ENCODE measurements at places on chromosomes 1 and 21.

GRCh38 chr1:58454807-58455206, 91.7 kb downstream of the OMA1 start:
- no peak for DNase-seq

GRCh38 chr1:14363707-14364413, 234.6 kb upstream of the KAZN start:
- no peak for DNase-seq

DNA sequence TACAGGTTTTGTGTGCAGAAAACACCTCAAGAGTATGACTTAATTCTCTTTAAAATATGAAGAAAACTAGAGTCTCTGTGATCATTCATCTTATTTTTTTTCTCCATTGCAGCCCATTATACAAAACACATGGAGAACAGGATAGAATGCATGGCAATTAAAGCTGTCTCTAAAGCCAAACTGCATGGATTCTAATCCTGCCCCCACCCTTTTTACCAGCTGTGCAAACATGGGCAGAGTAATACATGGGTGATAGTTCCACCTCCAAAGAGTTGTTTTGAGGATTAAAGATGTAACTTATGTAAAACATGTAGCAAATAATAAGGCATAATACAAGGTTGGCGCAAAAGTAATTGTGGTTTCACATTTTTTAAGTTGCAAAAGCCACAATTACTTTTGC, 114.4 kb downstream of the CLEC20A start:
- DNase-seq = no peak

DNA sequence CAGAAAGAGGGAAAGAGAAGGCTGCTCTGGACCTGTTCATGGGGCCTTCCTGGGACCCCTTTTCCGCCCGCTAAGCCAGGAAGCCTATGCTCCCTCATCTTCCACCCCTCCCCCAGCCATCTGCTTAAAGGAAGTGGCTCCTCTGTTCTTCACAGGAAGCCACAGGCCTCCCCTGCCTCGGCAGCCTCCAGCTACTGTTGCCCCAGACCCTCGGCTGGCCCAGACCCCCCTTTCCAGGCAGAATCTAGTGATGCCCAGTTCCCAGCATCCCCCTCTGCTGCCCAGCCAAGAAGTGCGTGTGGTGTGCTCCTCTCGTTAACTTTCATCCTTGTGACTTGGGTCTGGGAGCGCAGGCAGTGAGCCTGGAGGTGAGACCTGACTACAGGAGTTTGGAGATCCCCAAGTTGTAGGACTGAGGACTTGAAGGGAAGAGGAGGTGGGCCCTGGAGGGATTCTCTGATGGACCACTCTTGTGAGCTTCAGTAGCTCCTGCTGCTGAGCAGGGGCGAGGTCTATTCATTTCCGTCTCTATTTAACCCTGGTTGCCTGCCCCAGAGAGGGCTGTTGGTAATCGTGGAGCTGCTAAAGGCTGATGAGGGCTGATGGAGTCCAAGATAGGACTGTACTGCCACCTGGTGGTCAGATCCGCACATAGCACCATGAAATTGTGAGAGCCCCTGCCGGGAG, 9.1 kb downstream of the IFI6 start:
- DNase-seq = peak; percentile 88

DNA sequence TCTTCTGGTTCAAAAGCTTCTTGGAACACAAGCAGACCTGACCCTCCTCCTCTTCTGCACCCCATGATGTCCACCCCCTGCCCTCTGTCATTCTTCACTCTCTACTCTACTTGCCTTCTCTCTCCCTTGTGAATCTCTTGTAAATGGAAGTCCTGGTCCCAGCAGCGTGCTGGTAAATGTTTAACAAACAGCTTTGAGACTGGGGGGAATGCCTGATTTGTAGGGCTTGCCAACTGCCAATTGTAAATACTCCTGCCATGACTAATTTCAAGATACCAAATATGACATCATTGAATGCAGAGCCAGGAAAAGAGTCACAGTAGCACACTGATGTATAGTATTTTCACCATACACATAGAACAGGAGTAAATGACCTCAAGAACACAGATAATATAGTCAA, 40.9 kb upstream of the LRRN2 start:
- DNase-seq = no peak

DNA sequence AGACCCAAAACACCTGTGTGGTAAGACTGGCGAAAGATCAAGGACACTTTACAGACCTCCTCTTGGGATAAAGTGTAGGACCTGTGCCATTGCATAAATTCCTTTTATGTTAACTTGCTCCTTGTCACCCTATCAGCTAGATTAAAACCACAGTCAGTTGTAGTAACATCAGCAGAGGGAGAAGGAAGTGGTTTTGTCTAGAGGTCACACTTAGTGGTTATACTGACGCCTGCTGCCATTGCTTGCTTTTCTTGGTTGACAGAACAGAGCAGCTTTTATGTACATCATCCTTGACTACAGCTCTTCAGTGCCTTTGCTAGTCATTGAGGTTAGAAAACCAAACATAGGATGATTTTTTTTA, 101.4 kb downstream of the PBX1 start:
- no peak for DNase-seq

GRCh38 chr1:184930232-184930631, 44.1 kb downstream of the NIBAN1 start:
- DNase-seq = no peak

DNA sequence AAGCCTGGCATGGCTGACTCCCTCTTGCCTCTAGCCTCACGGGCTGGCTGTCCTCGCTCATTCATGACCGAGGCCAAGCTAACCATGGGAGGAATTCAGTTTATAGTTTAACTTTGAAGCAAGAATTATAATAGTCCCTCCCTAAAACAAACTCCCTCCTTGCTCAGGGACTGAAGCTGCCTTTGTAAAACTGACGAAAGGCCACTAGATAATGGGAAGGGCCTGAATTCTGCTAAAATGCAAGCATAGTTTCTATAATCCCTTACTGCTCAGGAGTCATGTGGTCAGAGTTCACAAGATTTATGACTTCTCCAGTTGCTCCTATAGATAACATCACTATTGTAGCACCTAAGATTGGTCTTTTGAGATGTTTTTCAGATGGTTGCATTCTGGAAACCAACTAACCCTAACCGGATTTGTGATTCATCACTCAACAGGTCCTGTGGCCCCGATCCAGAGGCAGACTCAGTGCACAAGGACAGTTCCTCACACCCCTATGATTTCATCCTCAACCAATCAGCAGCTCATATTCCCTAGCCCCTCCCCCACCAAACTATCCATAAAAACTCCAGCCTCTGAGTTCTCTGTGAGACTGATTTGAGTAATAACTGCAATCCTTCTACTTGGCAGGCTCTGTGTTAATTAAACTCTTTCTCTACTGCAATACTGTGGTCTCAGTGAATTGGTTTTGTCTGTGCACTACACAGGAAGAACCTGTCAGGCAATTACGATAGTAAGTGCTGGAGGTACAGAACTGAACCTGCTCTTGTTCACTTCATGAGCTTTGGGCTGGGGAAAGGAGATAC, 26.4 kb downstream of the HHIPL2 start:
- DNase-seq = no peak

GRCh38 chr1:66341446-66342089, 192.4 kb upstream of the SGIP1 start:
- no peak for DNase-seq

GRCh38 chr1:39195166-39196111, 9.1 kb upstream of the MACF1 start:
- DNase-seq = no peak

- DNase-seq = no peak
Observed at GRCh38 chr1:115063228-115063901, 25.9 kb downstream of the TSPAN2 start.

DNA sequence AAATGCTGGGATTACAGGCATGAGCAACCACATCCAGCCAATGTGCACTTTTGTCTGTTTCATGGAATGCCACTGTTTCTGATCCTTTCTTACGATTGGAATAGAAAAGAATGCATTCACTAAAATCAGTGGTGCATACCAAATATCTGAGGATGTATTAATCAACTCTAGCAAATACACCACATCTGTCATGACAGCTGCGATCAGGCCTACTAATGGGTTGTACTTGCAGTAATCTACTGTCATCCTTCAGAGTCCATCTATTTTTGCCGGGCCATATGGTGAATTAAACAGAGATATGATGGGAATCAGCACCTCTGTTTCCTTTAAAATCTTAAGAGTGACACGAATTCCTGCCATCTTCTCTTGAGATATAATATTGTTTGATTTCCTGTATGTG, 8.5 kb upstream of the USP1 start:
- no peak for DNase-seq

- no peak for DNase-seq
Observed at GRCh38 chr1:93102142-93102541, 23.1 kb downstream of the MTF2 start.

GRCh38 chr1:32927441-32927840, 26.3 kb upstream of the TMEM54 start:
- DNase-seq = no peak

All from activated naive CD4-positive, alpha-beta T cell (primary cell).